ENCODE measurements at places on chromosomes 4 and X.

DNA sequence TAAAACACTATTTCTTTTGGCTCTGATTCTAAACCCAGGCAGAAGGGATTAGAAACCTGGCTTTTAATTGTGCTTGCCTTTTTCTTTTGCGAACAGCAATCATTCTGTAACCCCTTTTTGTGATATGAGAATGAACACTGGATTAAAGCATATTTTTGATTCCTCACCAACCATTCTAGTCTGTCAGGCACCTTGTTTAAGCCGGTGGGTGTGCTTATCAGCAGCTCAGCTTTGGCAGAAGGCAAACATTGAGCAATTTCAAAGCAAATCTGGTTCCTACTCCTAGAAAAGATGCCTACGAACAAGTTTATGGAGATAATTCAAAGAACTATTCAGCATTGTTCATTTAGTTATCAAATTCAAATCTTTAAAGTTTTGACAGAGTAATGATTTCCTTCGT lies 265.1 kb upstream of the FAM241A start:
- DNase-seq: no peak

GRCh38 chr4:1783970-1784369 lies 9.1 kb upstream of the FGFR3 start:
- no peak for DNase-seq

GRCh38 chr4:146643812-146644401 lies 5.2 kb downstream of the POU4F2 start:
- DNase-seq: peak; percentile 65

DNA sequence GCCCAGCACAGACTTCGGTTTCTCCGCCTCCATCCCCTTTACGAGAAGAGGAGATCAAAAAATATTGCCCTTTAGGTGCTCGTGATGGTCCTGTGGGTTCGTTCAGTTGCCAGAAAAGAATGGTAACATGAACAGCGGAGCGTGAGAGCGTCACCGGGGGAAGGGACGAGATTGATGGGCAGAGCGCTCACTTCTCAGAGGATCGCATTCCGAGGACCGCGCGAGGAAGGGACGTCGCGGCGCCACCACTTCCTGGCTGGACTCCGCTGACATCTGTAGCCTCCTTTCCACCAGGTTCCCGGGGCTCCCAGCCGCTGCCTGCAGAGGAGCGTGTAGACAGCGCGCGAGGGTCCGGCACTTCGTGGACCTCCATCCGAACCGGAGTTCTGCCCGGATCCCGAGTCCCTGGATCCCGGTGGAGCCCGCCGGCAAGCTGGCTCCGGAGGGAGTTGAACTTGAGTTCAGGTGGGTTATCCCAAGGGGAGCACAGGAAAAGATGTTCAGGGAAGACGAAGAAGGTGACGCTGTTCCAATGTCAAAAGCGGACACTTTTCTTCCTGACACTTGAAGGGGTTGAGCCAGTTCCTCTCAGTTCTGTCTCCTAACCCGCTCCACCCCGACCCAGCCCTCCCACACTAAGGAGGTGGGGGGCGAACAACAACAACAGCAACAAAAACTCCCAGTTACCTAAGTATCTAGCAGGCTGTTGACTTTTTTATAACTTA lies 484 bp downstream of the GALNTL6 start:
- no peak for DNase-seq

- DNase-seq: no peak
Observed at GRCh38 chrX:1165535-1166196, 46.8 kb downstream of the CRLF2 start.

GRCh38 chr4:74473155-74473811 lies 28.3 kb downstream of the AREG start:
- DNase-seq: no peak
